ENCODE measurements at places on chromosomes 2 and 18. TPM values are rescaled to one million over a fixed set of nuclear protein-coding genes. Genes with fewer than 3 reads are reported as not detected.

- DNase-seq: no peak
These were observed 277.3 kb downstream of the SS18 start for GRCh38 chr18:25813110-25813509.

The NT5DC4 gene
- not detected for total RNA-seq

The SLC4A5 gene
- 0.11 TPM for total RNA-seq

DNA sequence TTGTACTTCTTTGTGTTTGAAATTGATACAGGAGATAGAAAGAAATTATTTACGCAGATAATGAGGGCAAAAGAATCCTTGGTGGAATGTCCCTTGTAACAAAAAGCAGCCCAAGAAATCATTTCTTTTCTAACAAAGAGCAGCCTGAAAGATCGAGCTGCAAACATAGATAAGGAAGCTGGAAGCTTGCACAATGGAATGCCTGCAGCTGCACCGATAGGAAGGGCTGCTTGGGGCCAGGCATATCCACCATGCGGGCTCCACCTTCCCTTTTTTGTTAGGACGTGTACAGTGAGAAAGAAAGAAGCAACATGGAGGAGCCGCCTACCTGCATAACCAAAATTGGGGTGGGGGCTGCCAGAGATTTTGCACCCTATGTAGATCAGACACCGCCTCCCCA is 568.7 kb downstream of the METTL4 start:
- DNase-seq: no peak

The FBXO36 gene
- total RNA-seq: 1.6 TPM

GRCh38 chr2:188295067-188295685 is 3.5 kb downstream of the GULP1 start:
- DNase-seq: no peak

DNA sequence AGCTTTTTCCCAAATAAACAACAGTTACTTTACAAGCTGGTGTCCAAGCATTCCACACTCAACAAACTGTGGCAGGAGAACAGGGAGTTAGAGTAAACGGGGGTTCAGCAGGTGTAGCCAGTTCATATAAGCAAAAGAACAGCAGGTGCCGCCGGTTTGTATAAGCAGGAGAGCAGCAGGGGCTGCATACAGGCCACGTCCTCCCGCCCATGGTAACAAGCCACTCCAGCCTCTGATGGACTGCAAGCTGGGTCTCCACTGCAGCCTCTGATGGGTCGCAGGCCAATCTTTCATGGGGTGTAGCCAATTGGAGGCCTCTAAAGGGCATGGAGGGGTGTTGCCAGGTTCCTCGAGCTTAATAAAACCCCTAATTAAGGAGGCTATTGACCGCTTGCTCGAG is 189.3 kb downstream of the ANKRD30B start:
- no peak for DNase-seq

The TMEM200C gene
- total RNA-seq: under 0.01 TPM

Measured in ascending aorta (tissue), 2 donors.